ENCODE measurements at places on chromosomes 6 and 20. TPM values are rescaled to one million over a fixed set of nuclear protein-coding genes. Genes with fewer than 3 reads are reported as not detected.

DNA sequence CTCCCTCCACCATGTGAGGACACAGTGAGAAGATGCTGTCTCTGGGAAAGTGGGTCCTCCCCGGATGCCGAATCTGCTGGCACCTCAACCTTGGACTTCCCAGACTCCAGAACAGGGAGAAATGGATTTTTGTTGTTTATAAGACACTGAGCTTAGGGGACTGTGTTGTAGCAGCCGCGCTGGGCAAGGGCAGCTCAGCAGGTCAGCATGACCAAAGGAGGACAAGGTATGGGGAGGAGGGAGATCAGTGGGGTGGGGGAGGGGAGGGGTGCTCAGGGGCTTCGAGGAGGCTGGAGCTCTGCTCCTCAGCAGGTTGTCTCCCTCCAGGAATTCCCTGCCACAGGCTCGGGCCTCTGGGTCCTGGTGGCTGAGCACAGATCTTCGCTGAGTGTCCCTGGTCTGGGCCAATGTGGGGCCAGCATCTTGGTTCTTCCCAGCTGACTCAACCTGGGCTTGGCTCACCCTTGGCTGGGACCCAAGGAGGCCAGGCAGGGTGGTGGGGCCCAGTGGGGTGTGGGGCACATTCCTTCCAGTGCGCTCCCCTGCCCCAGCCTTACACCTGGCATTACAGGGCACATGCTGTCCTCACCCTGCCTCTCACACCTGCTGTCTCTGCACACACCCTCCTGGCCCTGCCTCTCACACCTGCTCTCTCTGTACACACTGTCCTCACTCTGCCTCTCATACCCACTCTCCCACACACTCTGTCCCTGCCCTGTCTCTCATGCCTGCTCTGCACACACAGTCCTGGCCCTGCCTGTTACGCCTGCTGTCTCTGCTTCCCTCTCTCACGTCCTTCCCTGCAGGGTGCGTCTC lies 107.3 kb downstream of the SYCP2 start:
- H3K36me3 ChIP-seq, result peaks cover 10% of the 10 kb centered on the region
- DNase-seq, result no peak
- peaks cover 3% of the 10 kb centered on the region for H3K27me3 ChIP-seq

GRCh38 chr6:105484238-105485161 lies 81.6 kb upstream of the PREP start:
- no peaks in the 10 kb centered on the region for H3K36me3 ChIP-seq
- peaks cover 58% of the 10 kb centered on the region for H3K4me1 ChIP-seq
- DNase-seq, result peak; percentile 52

GRCh38 chr20:42483730-42484303 lies 705.9 kb downstream of the PTPRT start:
- DNase-seq, result no peak
- H3K27me3 ChIP-seq, result peaks cover 3% of the 10 kb centered on the region
- H3K4me1 ChIP-seq, result no peaks in the 10 kb centered on the region
- no peak overlapping the region for H3K4me3 ChIP-seq
- no peak overlapping the region for H3K27ac ChIP-seq

DNA sequence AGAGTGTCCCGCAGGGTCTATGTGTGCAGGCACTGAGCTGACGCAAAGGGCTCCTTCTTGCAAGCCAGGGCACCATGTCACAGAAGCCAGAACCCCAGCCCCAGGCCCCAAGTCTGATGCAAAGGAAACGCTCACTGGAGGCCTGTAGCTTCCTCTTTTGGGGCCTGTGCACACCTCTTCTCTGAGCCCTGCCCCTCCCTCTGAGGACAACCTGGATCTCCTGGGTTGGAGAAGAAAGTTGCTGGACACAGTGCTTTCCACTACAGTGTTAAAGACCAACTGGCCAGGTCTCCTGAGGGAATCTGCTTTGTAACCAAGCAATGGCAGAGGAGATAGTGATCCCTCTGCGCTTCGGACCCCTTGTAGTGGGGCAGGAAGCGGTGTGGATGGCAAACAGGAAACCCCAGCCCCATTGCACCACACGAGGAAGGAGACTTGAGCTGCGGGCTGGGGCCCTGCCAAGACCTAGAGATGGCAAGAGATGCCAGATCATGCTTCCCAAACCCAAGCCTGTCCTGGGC lies 90.0 kb downstream of the PRND start:
- DNase-seq, result no peak
- peaks cover 9% of the 10 kb centered on the region for H3K4me1 ChIP-seq
- no peaks in the 10 kb centered on the region for H3K36me3 ChIP-seq
- H3K27me3 ChIP-seq, result peaks cover 41% of the 10 kb centered on the region
- no peak overlapping the region for H3K4me3 ChIP-seq
- H3K27ac ChIP-seq, result no peak overlapping the region

- H3K27ac ChIP-seq, result no peak overlapping the region
- no peak for DNase-seq
- no peaks in the 10 kb centered on the region for H3K36me3 ChIP-seq
- H3K4me1 ChIP-seq, result 0 out of 2 replicates have a peak, but pooled peaks cover 6% of the 10 kb centered on the region
Measured at GRCh38 chr6:154703124-154703523, 30.1 kb upstream of the SCAF8 start.

DNA sequence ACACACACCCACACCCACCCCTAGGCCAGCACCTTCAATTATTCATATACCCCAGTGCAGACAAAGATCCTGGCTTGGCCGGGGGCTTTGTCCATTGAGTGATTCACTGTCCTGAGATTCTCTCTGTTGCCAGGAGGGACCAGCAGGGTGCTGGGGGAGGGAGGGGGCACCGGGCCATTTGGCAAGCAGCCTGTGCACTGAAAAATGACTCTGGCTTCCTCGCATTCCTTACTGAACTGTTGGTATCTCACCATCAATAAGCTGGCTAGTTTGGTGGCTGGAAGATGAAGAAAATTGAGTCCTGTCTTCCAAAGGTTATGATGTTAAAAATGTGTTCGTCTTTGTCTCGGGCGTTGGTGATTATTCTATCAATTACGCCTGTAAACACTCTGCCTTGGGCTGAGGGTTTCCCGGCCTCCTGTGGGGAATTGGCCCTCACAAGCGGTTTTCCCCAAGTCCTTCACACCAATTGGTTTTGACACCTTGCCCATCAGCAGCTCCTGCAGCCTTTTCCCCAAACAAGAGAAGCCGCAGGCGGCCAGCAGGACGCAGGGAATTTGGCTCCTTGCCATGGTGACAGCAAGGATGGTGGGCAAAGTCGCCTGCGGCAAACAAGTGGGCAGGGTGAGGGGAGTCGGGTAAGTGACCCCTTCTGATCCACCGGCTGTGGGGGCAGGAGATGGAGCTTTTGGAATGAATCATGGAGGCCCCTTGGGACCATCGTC lies 4.9 kb downstream of the VSTM2L start:
- peaks cover 34% of the 10 kb centered on the region for H3K4me1 ChIP-seq
- H3K4me3 ChIP-seq, result peak overlapping the region; percentile 21
- peaks cover 50% of the 10 kb centered on the region for H3K27me3 ChIP-seq
- 0 out of 2 replicates have a peak, but pooled peaks cover 3% of the 10 kb centered on the region for H3K36me3 ChIP-seq
- no peak overlapping the region for H3K27ac ChIP-seq

- H3K27me3 ChIP-seq, result peaks cover 9% of the 10 kb centered on the region
- no peaks in the 10 kb centered on the region for H3K4me1 ChIP-seq
- peaks cover 28% of the 10 kb centered on the region for H3K36me3 ChIP-seq
- no peak overlapping the region for H3K27ac ChIP-seq
Measured at GRCh38 chr20:49248301-49248700, 29.1 kb downstream of the DDX27 start.

GRCh38 chr6:108648191-108648590 lies 87.5 kb downstream of the FOXO3 start:
- peaks cover 2% of the 10 kb centered on the region for H3K27me3 ChIP-seq
- H3K27ac ChIP-seq, result no peak overlapping the region
- no peak for DNase-seq
- H3K4me3 ChIP-seq, result no peak overlapping the region
- H3K36me3 ChIP-seq, result peaks cover 11% of the 10 kb centered on the region

DNA sequence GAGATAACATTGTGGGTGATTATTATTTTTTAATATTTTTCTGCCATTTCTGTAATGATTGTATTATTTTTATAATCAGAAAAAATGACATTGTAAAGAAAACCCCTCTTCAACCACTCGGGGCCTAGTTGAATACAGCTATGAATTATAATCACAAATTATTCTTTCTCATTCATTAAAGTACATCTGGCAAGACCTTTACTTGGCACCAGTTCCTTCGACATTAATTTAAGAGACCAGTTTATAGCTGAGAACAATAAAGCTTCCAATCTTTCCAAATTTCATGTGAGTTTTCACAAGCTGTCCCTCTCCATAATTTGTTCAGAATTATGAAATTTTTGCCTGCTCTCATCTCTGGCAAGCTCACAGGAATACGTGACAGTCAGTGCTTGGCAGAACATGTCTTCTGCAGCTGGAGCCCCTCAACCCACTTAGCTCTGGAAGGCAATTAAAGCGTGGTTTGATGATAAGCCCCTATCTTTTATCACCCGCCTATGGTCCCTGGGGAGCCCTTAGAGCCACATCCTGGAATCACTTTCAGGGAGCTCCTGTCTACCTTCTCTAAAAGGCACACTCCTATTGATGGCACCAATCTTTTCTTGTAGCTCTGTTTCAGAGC lies 237.2 kb upstream of the PRND start:
- H3K4me1 ChIP-seq, result peaks cover 72% of the 10 kb centered on the region
- no peaks in the 10 kb centered on the region for H3K27me3 ChIP-seq
- no peak for DNase-seq
- H3K4me3 ChIP-seq, result no peak overlapping the region
- no peaks in the 10 kb centered on the region for H3K36me3 ChIP-seq

DNA sequence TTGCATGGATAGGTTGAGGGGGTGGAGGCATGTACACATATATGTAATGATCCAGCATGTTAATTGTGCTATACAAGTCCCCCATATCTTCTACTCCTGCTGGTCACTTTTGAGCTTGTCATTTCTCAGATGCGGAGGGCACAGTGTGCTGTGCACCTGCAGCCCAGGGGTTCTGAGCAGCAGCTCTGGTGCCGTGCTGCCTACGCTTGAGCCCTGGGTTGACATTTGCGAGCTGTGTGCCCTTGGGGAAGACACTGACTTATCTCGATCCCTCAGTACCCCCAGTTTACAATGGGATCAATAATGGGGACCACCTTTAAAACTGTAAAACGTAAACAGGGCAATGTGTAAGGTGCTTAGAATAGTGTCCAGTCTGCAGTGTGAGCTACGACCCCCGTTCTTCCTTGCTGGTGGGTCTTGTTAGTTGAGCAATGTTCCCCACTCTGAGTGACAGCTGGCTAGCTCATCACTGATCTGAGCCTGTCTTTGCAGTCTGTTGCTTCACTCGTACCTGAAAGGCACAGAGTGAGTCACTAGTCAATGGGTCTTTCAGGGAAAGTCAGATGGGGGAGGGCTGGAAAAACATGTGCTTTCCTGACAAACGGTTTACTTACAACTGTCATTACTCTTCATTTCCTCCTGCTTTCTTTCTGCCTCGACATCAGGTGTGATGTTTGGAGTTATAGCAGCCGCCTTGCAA lies 91.7 kb downstream of the SLC2A10 start:
- peaks cover 38% of the 10 kb centered on the region for H3K27me3 ChIP-seq
- no peaks in the 10 kb centered on the region for H3K4me1 ChIP-seq
- H3K36me3 ChIP-seq, result no peaks in the 10 kb centered on the region
- H3K27ac ChIP-seq, result no peak overlapping the region

DNA sequence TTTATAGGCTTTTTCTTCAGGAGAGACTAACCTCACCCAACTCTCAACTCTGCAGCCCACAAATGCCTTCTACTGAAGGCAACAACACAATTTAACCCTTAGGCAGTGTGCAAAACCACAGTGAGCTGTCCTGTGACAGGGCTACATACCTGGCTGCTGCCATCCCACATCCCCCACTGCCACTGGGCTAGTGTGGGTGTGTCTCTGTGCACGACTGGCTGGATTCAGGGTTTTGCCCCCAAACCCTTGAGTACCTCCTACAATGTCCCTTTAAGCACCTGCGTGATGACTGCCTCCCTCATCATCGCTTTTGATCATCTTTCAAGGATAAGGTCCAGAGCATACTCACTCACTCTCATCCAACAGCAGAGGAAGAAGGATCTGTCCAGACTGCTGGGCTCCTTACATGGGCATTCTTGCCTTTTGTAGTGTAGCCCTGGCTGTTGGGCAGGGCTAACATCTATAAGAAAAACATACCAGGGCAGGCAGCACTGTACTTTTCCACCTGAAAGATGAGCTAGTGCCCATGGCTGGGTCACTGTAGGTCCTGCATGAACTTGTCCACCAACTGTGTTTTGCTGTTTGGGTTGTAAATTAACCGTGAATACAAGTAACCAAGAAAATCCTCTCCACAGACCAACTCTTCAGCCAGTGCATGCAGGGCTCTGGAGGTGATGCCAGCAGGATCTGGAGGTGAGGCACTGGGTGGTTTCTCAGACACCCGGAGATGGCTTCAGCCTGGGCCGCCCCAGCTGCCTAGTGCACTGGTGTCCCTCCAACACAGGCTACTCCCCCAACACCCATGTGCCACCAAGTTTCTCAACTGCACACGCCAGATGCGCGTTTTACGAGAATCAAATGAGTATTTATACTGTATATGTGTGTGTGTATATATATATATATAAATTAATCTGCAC lies 45.2 kb downstream of the PLCG1 start:
- H3K27ac ChIP-seq, result peak overlapping the region; percentile 46
- H3K36me3 ChIP-seq, result peaks cover 40% of the 10 kb centered on the region
- peaks cover 4% of the 10 kb centered on the region for H3K27me3 ChIP-seq
- H3K4me1 ChIP-seq, result peaks cover 37% of the 10 kb centered on the region

- no peaks in the 10 kb centered on the region for H3K36me3 ChIP-seq
- no peak overlapping the region for H3K4me3 ChIP-seq
- DNase-seq, result peak; percentile 3
- no peaks in the 10 kb centered on the region for H3K4me1 ChIP-seq
Measured at GRCh38 chr6:55617272-55617671, 38.3 kb upstream of the HMGCLL1 start.

DNA sequence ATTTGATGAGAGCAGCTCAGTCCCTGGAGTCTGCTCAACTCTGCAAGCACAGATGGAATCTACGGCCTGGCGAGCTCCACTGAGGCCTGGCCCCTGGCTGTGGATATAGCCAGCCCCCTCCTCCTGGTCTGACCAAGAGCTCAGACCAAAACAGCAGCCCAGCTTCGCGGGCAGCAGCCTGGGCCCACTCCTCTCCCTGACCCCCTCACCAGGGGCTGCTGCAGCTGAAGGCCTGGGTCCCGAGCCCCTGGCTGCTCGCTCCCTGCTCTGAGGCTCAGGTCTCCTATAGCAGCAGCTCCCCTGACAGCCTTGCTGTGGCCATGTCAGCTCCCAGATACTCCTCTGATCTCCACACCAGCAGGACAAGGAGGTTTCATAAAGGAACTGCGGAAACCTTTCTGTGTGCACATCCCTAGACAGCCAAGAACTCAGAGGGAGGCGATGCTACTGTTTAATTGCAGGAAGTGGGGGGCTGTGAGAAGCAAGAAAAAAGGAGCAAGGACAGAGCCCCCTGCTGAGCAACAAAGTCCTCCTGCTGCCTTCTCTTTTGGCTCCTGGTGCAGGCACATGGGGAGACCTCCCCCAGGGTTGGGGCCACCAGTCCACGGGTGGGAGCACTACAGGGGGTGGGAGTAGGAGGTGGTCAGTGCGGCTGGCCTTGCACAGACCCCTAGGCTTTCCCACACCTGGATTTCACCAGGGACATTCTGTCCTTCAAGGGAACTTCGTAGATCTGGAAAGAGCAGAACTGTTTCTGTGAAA lies 38.7 kb upstream of the CST5 start:
- DNase-seq, result no peak
- no peak overlapping the region for H3K4me3 ChIP-seq
- H3K27ac ChIP-seq, result no peak overlapping the region
- H3K27me3 ChIP-seq, result peaks cover 11% of the 10 kb centered on the region

GRCh38 chr6:166333172-166333995 lies 9.0 kb downstream of the SFT2D1 start:
- no peak for DNase-seq
- H3K4me3 ChIP-seq, result no peak overlapping the region
- peaks cover 19% of the 10 kb centered on the region for H3K36me3 ChIP-seq
- H3K4me1 ChIP-seq, result peaks cover 16% of the 10 kb centered on the region

TJAP1 gene
- total RNA-seq, result 35.5 TPM

BTNL2 gene
- total RNA-seq, result not detected

CNR1 gene
- total RNA-seq, result not detected

DNAH8 gene
- not detected for total RNA-seq

RHAG gene
- total RNA-seq, result not detected
